Activated naive CD4-positive, alpha-beta T cell (primary cell): ENCODE measurements at places on chromosomes 7 and 10.

- no peak for DNase-seq
Measured at GRCh38 chr10:89392974-89393373, 551 bp downstream of the IFIT1 start.

- no peak for DNase-seq
Measured at GRCh38 chr7:93245525-93246432, 13.6 kb downstream of the VPS50 start.

DNA sequence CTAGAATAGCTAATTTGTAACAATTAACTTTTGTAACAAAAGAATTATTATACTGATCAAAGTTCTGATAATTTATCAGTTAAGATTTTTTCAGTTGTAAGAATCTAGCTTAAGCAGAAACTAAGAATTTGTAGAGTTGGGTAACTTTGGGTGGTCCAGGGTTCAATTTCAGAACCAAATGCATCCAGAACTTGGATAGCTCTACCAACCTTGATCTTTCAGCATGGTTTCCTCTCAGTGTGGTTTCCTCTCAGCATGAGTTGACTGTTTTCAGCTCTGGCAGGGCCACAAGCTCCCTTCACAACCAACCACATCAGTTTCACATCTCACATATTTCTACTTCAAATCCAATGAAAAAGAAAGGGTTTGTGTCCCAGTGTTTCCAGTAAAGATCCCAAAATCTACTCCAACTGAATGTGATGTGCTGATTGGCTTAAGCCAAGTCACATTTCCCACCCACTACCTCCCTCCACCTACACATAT lies 3.3 kb upstream of the FAS start:
- DNase-seq, result no peak

DNA sequence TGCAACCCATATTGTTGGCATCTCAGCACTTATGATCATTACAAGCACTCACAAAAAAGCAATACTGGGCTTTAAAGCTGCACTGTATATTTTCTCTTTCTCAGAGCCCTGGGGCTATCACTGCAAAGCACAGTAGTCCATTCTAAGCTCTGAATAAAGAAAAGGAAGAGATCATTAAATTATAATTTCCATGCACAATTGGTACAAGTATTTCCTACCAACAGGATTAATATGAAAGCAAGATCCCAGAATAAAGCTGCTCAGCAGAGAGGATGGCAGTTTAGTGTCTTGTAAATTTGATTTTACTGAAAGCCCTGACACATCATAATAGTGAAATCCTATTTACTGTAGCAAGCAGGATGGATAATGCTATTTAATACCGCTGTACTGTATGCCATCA lies 205.3 kb downstream of the CHCHD3 start:
- no peak for DNase-seq

GRCh38 chr10:117741524-117741923 lies 199.0 kb downstream of the EMX2 start:
- DNase-seq, result no peak

DNA sequence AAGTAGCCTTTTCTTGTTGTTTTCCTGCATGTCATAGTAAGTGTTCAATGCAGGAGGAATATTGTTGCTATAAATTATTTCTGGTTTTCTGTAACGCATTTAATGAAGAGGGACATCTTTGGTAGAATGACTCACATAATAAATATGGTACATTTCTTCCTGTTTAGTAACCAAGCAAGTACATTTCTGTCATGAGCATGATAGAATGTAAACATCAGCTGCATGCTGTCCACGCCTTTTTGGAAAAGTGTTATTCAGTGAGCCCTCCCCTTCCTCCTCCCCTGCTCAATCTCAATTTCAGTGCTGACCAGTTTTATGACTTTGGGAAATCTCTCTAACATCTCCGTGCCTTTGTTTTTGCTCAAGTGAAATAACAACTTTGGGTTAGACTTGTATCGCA lies 664.0 kb downstream of the XPNPEP1 start:
- DNase-seq, result no peak

DNA sequence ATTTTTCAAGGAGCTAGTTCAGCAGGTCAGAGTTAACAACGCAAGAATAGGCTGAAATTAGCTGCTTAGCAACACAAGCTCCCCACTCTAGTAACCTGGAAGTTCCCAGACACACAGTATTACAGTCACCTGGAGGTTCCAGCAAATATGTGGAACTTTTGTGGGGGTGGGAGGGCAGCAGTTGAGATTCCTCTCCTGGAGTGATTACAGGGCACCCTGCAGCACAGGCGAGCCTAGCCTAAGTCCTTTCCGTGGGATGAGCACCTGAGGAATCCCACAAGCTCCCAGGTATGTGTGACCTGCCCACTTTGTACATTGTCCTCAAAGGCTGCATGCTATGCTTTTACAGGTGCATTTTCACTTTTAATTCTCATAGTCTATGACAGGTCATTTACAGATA lies 13.6 kb downstream of the TPK1 start:
- no peak for DNase-seq

GRCh38 chr10:20059084-20059835 lies 243.0 kb downstream of the PLXDC2 start:
- DNase-seq, result no peak

GRCh38 chr10:46516660-46517416 lies 39.6 kb downstream of the GPRIN2 start:
- DNase-seq, result no peak

DNA sequence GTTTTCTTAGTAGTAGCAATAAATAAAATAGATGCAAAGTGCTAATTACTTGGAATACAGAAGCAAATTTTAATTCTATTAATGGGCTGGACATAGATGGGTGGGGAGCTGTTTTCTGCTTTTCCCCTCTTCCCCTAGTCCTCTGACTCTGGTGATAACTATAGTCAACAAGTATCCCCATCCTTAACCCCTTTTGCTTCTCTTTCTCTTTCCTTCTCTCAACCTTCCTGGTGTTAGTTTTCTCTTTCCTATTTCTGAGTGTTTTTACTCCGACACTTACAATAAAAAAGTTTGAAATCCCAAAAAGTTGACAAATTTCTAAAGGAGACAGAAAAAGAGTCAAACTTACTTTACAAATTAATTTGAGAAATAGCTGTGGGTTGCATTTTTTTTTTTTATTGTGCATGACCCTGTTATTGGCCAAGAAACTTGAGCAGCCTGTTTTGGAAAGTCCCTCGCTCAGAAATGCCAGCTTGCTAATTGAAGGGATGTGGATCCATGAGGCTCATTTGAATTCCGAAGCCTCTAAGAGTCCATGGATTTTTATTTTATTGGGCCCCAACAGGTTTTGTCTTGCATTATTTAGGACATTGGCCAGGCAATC lies 2.4 kb downstream of the FAS start:
- DNase-seq, result no peak

DNA sequence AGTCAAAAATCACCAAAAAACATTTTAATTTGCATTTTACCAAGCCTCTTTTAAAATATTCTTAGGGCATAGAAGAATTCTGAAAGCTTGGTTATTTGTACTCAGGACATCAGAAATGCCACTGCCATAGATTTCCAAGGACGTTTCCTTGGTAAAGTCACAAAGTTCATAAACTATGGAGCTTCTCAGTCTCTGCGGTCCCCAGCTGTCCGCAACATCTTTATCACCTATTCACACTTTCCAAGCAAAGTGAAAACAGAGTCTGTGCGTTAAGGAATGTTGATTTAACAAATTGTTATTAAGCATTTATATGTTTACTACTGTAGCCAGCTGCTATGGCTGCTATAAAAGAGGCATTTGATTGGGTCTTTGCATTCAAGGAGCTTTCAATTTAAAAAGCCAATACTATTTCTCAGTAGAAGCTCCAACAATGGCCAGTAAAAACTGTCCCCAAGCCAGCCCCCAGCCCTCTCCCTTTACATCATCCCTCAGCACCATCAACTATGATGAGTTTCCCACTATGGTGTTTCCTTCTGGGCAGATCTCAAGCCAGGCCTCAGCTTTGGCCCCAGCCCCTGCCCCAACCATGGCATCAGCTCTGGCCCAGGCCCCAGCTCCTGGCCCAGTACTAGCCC lies 36.8 kb downstream of the CADPS2 start:
- no peak for DNase-seq

- DNase-seq, result no peak
Measured at GRCh38 chr10:69901628-69902505, 100.2 kb downstream of the COL13A1 start.

DNA sequence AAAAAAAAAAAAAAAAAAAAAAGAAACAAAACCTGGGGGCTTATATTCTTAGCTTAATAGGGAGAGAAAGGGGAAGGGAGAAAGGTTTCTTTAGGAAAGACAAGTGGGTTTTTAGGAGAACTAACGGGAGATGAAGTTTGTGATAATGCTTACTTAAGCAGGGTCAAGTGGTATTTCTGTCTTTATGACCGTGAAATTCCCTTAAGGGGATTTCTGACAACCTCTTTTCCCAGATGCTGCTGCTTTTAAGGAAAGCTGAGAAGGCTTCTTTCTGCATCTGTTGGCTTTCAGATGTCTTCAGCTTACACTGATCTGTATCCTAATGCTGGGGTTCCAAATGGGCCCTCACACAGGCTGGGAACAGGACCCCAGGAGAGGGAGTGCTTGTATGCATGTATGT lies 42.6 kb downstream of the ADAMTS14 start:
- no peak for DNase-seq

DNA sequence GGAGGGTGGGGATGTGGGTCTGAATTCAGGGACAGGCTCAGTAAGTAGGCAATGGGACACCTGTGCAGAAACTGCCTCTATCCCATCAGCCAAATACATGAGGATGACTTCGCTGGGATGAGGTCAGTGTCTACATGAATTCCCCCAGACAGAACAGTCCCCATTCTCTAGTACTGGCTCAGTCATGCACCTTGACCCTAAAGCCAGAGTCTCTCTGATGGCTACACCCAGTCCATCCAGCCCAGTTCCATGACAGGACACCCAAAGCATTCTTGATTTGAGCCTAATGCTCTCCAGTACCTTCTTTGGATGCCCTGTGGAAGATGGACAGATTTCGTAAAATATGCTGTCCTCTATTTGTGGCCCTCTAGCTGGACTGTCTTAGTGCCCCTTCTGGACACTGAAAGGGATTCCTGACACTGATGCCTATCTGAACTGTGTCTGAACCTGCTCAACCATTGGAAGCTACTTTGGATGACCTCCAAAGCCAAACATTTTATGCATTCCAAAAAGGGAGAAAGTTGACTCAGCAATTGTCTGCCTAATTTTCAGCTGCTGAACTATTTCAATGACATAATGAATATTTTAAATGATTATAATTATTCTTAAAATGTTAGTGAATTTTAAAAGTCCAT lies 14.6 kb downstream of the SFRP4 start:
- no peak for DNase-seq

- DNase-seq, result no peak
Measured at GRCh38 chr7:96869538-96869937, 135.8 kb upstream of the DLX6 start.

DNA sequence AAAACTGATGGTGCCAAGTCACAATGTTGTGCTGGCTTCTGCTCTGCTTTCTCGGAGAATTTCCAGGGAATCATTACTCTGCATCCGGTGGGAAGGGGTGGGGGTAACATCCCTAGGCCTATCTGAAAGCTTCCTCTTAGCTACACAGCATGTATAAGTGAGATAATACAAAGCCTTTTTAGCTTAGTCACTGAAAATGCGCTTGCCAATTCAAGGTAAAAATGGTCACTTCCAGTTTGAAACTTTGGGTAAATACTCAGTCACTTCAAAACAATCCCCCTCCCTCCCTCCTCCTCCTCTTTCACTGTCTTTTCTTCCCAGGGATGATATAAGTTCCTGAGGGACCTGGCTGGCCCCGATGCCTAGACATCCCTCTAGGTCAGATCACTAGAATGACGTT lies 57.3 kb upstream of the APBB1IP start:
- DNase-seq, result no peak

GRCh38 chr10:111150691-111151090 lies 73.9 kb downstream of the ADRA2A start:
- no peak for DNase-seq

DNA sequence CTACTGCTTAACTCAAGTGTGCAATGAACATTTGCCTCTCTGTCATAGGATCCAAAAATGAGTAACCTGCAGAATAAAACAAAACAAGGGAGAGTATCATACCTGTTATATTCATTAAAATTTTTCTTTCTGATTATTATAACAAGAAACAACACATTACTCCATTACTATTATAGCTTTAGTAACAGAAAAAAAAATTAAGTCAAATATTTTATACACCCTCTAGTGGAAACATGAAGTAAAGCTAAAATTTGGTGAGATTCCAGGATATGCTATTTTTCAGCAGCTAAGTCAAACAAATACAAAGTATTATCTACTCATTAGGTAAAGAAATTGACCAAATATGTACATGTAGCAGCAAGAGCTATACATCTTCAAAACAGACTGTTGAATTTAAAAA lies 56.3 kb downstream of the PDZD8 start:
- DNase-seq, result no peak

DNA sequence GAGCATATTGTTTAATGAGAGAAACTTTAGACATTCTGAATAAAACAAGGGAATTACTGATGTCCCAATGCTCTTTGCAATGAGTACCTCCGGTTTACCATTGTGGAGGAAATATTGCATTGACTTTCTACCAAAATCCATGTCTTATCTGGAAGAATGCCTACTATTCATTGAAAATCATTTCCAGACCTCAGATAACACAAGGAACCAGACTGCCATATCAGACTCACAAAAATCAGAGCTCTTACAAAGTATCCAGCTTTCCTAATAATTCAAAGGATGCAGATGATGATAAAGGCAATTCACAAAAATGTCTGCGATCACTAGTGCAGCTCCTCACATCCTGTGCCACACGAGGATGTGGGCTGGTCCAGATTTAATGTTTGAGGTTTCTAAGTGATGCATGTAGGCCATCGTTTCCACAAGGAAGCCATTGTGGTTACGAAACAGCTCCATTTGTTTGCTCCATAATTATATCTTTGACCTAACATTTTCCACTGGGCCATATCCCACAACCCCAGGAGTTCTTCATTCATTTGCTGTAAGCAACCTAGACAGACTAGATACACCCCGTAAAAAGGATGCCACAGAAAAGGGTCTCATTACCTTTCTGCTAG lies 831.1 kb upstream of the C7orf33 start:
- DNase-seq, result no peak

DNA sequence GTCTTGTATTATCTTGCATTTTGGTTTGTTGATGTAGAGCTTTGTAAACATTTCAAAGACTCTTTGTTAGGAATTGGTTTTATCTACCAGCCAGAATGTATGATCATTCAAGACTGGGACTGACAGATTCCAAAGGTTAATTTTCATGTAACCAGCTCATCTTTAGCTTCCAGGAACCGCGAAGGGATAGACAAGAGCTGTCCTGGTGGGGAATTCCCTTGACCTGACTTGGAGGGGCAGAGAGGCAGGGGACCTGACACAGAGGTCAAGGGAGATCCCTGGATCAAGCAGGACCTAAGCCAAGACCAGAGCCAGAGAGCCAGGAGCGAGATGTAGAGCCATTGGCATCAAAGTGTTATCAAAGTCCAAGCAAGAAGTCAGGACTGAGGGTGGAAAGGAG lies 6.6 kb upstream of the LOXL4 start:
- DNase-seq, result no peak
